Naive thymus-derived CD8-positive, alpha-beta T cell (primary cell): ENCODE measurements at places on chromosomes 6 and 20.

GRCh38 chr6:107666981-107667601, 157.0 kb downstream of the SCML4 start:
- no peak for DNase-seq

GRCh38 chr20:9903048-9903655, 64.3 kb upstream of the PAK5 start:
- no peak for DNase-seq

DNA sequence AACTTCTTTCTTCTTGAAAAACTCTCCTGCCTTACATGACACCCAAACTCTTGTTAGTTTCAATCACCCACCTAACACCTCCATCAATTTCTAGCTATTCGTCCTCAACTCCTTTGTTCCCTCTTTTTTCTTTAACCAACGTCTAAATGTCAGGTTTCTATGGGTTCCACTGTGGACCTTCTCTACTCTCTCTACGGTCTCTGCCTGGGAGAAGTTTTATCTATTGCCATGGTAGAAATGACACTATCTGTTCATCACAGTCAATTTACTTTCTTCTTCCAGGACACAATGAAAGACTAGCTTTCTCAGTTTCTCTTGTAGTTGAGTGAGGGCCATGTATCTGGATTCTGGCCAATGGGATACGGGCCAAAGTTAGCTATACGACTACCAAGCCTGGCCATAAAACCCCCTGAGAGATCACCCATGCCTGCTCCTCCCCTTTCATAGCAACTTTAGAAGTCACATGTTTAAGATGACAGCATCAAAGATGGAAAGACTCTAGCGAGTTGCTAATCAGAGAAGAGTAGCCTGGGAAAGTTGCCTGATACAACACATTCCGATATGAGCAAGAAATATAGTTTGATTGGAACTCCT, 17.9 kb downstream of the RNGTT start:
- DNase-seq = no peak

DNA sequence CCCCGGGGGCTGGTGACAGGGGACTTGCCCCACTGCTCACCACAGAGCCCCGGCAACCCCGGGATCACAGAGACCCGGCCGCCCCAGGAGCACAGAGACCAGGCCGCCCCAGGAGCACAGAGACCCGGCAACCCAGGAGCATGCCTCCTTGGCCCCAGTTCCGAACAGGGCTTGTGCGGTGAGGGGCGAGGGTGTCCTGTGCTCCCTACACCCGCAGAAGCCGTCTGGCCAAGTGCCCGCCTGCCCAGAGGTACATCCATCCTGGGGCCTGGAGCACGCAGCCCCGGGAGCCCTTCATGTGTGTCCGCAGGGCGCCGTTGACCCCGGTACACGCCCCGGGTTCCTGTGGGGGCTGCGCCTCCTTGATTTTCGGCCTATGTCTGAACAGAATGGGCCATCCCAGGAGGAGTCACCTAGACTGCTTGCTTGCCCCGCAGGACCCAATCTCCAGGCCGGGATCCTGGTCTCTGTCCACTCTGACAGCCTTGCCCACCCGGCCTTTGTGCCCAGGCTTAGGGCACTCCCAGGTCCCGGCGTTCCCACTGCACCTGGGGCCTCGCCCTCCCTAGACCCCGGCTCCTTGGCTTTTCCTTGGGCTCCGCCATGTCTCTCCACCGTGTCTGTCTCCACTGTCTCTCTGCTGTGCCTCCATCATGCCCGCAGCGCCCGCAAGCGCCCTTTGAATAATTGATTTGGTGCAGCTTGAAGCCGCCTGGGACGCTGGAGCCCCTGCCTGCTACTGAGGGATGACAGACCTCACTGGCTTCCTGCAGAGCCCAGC, 219.8 kb downstream of the ERMARD start:
- DNase-seq = no peak

DNA sequence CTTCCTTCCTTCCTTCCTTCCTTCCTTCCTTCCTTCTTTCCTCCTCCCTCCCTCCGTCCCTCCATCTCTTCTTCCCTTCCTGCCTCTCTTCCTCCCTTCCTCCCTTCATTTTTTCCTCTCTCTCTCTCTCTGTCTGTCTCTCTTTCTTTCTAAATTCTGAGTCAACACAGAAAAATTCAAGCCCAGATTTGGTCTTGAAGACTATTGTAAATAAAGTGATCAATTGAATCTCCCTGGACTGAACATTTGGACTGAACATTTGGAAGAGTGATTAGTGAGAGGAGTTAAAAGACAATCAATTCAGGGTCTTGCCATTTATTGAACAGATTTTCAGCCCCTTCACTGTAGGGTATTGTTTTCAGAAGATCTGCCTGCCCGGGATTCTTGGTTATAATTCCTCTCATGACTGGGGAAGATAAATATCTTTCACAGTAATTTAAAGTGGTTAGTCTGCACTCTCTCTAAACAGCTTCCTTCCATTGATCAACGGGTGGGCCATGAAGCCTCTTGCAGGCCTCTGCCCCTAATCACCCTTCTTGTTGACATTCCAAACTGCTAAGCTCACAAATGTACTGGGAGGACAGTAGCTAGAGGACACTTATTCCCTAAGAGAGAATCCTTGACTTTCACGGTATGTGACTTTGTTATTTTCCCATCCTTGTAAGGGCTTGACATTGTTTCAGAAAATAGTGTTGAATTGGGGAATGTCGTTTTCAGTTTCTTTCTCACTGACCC, 101.7 kb upstream of the BMP2 start:
- DNase-seq = no peak

DNA sequence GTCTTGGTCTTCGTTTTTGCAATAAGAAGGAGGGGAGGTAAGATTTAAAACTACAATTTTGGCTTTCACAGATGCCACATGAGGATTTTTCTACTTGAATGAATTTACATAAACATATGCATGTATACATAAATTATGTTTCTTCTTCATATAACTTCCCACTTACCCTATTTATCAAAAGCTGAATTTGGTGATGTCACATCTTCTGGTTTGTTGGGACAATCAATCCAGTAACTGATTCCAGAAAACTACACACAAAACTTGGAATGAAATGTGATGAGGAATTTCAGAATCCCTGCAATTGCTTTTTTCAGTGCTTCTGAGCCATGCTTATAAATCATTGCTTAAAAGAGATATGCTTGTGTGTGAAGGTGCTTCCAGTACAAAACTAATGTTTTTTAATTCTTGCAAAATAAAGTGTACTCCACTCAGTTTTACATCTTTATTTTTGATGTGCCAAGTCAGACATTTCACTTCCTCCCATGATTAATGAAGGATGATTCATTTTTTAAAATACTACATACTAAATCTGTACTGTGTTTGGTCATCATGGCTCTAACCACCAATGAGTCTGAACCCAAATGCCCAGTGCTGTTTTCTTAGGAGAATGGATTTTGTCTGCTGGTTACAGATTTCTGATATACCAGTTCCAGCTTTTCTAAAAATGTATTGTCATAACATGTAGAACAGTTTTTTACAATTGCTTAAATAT, 32.1 kb upstream of the RIN2 start:
- DNase-seq = no peak

- no peak for DNase-seq
These were observed 18.7 kb downstream of the BTN3A1 start for GRCh38 chr6:26420688-26421171.

DNA sequence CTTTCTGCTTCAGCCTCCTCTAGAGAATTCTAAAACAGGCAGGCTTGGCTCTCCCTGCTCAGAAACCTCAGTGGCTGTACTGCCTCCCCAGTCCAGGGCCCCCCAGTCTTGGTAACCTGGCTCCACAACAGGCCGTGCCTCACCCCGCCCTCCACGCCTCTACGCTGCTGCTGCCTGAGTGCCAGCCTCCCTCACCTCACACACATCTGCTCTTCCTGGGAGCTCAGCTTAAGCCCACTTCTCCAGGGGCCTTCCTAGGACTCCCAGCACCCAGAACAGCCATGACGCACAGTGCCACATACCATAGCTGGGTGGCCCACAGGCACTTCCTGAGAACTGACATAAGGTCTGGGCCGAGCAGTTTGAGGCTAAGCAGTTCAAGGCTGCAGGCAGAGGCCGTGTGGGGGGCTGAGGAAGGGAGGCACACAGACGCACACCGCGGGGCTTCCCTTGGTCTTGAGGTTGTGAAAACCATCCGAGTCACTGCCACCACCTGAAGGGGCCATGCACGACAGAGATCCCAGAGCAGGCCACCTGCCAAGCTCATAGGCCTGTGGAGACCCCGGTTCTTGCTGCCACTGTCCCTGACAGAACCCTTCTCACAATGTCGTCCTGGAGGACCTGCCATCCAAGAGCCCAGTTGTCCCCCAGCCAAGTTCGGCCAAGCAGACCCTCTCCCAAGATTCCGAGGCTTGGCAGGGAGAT, 42.6 kb downstream of the DSTN start:
- DNase-seq = peak; percentile 37

DNA sequence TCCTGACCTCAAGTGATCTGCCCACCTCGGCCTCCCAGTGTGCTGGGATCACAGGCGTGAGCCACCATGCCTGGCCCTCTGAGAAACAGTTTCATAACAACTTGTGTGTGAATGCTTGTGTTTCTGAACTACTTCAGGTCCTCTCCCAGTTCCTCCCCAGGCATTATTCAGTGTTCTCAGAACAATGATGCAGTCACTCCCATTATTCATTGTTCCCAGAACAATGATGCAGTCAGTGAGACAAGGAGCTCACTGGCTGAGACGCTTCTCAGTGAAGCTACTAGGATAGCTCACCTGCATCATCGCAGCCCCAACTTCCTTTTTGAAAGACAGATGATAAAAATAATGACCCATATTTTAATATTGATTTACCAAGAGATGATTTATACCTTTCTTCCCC, 71.5 kb downstream of the NDUFAF5 start:
- DNase-seq = no peak

DNA sequence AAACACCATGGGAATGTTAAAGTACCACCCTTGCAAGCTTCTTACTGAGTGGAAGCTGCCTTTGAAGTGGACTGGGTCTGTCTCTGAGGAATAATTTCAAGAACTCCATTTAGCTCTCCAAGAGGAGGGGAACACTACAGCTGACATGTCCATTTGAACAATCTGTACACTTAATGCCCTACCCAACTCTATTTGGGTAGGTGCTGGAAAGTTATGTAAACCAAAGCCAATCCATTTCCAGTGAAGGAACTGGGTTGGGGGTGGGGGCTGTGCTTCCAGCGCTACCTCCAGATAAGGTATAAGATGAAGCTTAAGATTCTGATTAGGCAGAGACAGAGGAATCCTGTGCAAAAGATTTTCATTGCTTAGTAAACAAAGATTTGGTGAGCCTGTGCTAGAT, 122.0 kb downstream of the TCP11 start:
- no peak for DNase-seq

GRCh38 chr6:75278474-75279077, 6.0 kb downstream of the TMEM30A start:
- no peak for DNase-seq

- DNase-seq = no peak
These were observed 193.6 kb downstream of the JARID2 start for GRCh38 chr6:15439410-15440025.

DNA sequence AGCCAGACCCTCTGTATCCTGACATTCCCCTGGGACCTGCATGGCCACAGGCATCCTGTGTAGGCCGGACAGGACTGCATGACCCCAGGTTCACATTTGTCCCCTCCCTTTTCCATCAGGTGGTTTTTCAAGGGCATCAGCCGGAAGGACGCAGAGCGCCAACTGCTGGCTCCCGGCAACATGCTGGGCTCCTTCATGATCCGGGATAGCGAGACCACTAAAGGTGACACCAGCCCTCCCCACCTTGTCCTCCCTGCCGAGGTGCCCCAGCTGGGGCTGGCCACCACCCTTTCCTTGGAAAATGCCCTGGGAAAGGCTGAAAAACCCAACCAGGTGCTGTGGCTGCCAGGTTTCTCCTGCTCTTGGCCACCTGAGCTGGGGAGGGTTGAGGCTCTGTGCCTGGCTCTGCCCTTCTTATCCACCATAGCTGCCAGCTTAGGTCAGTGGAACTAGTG, 27.6 kb downstream of the HCK start:
- DNase-seq = no peak

DNA sequence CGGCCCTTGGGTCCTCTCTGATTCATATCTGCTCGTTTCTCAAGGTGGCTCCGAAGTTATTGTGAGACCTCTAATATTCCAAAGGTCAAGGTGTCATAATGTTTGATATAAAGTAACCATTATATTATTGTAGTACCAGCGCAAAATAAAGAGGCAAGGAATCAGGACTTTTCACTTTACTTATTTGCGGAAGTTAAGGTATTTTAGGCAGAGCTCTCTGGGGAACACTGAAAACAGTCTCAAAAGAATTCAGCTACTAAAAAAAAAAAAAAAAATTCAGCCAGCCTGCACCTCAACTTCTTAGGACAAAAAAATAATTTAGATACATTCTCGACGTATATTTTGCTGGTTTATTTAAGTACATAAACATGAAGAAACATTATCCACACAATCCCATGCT, 2.4 kb downstream of the OSER1 start:
- no peak for DNase-seq

GRCh38 chr6:148451690-148452089, 109.1 kb downstream of the SASH1 start:
- no peak for DNase-seq

- DNase-seq = peak; percentile 13
These were observed 66.0 kb downstream of the ZBTB2 start for GRCh38 chr6:151325075-151326050.

DNA sequence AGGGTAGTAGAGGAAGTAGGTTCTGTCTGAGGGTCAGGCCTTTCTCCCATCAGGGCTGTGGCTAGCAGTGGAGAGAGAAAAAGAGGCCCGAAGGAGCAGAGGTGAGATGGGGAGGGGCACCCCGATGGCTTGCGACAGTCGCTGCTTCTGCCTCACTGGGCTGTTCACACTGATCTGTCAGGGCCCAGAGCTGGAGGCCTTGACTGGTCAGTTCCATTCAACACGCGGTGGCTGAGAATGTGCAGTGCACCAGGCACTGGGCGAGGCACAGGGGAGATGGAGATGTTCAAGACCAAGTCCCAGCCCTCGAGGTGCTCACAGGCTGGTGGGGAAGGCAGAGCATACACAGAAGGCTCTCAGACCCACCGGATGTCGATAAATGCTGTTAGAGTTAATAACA, 21.4 kb downstream of the SLC12A5 start:
- DNase-seq = no peak

DNA sequence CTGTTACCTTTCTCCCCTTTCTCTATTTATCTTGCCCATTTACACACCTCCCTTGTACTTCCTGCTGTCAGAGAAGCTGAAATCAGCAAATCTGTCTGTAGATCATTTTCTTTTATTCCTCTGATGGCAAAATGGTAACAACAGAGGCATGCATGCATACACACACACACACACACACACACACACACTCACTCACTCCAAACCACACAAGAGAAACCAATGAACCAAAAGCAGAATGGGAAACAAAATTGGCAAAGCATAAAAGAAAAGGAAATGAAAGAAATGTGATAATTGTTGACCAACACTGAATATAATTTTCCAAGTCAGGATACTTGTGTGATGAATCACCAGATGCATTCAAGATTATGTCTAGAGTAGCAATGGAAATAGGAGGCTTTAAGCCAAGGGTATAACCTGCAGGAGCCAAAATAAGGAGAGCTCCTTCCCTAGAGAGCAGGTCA, 172.4 kb downstream of the PLCB4 start:
- no peak for DNase-seq

DNA sequence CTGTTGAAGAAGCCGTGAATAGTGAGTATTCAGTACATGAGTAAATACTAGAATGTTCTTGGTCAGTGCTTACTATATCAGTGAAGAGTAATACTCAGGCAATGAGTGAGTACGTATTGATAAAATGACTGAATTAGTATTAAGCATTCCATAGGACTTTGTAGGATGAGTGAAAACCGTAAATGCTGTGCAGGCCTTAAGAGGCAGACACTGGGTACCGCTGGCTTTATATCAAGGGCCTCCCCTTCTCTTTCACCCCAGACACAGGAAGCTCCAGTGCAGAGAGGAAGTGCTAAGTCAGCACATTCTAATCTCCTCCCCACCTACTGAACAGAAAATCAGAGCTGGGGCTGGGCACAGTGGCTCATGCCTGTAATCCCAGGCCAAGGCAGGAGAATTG, 24.2 kb downstream of the POFUT1 start:
- peak; percentile 31 for DNase-seq
